ENCODE measurements at places on chromosomes 16 and 17. TPM values are rescaled to one million over a fixed set of nuclear protein-coding genes. Genes with fewer than 3 reads are reported as not detected.

The SSTR5 gene
- 2.8 TPM for total RNA-seq

The PRR29 gene
- 0.10 TPM for total RNA-seq

The ARL5C gene
- total RNA-seq = not detected

The SLC47A1 gene
- 16.1 TPM for total RNA-seq

The PPM1D gene
- 7.4 TPM for total RNA-seq

The BAHCC1 gene
- 77.4 TPM for total RNA-seq

The HOXB8 gene
- 45.9 TPM for total RNA-seq

The KCNH6 gene
- not detected for total RNA-seq

The GLIS2 gene
- 87.3 TPM for total RNA-seq

The CDRT15 gene
- not detected for total RNA-seq

The PPP1R27 gene
- not detected for total RNA-seq

The ACSM2A gene
- total RNA-seq = not detected

The KRT12 gene
- total RNA-seq = not detected

The CLDN9 gene
- total RNA-seq = 1.6 TPM

The ALOX12 gene
- total RNA-seq = not detected

The GPR139 gene
- total RNA-seq = not detected

The CA4 gene
- total RNA-seq = 1.4 TPM

The MPV17L gene
- 10.4 TPM for total RNA-seq

The ATP2C2 gene
- 0.67 TPM for total RNA-seq

The CCL3 gene
- 1.1 TPM for total RNA-seq

The B4GALNT2 gene
- total RNA-seq = not detected

The SLC52A1 gene
- total RNA-seq = 0.54 TPM

The FUS gene
- 441 TPM for total RNA-seq

The CMTM1 gene
- 7.1 TPM for total RNA-seq

The PPM1E gene
- 2.9 TPM for total RNA-seq

The ORC6 gene
- 33.5 TPM for total RNA-seq

The AOC2 gene
- 0.85 TPM for total RNA-seq

The GPR179 gene
- total RNA-seq = 0.03 TPM

The SLC13A2 gene
- total RNA-seq = not detected

The KCNJ2 gene
- total RNA-seq = 1.5 TPM

The CHST6 gene
- 0.05 TPM for total RNA-seq

The SECTM1 gene
- total RNA-seq = 5.4 TPM

The CRHR1 gene
- total RNA-seq = 0.15 TPM

The TMEM100 gene
- total RNA-seq = 0.10 TPM

The KLHL10 gene
- not detected for total RNA-seq

The NDUFAF8 gene
- 75.8 TPM for total RNA-seq

The CTRL gene
- total RNA-seq = 2.0 TPM

The TBC1D3C gene
- not detected for total RNA-seq

The PROCA1 gene
- total RNA-seq = 4.9 TPM

The VWA3A gene
- total RNA-seq = not detected

The HIC1 gene
- 1.4 TPM for total RNA-seq
